ENCODE measurements at places on chromosomes 1 and 21.

DNA sequence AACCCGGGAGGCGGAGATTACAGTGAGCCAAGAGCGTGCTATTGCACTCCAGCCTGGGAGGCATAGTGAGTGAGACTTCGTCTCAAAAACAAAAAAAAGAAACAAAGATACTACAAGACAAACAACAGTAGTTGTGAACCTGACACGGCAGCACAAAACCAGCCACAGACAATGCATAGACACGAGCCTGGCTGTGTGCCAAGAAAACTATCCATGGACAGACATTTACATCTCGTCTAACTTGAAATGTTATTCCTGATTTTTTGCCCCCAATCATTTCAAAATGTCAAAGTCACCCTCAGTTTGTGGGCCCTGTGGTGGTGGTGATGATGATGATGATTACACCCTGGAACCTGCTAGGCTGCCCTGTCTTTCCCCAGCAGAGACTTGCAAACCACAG lies 6.3 kb downstream of the KLHL21 start:
- DNase-seq = no peak

- no peak for DNase-seq
These were observed 63.0 kb downstream of the VCAM1 start for GRCh38 chr1:100782473-100783039.

DNA sequence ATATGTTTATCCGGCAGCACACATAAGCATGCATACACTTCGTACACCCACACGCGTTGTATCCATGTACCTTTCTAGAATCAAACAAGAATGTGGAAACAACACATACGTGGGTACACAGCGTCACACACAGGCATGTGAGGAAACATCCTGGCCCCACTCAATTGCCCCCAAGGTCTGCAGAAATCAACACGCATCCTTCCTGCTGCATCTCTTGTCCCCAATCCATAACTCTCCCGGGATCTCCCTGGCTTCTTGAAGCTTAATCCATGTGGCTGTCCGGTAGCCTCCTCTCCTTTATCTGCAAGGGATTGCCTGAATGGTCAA lies 5.5 kb upstream of the TBX15 start:
- no peak for DNase-seq

- no peak for DNase-seq
These were observed 326.5 kb downstream of the PDE4B start for GRCh38 chr1:66119148-66119547.

- DNase-seq = no peak
These were observed 166.7 kb downstream of the GABPA start for GRCh38 chr21:25901330-25901979.

- no peak for DNase-seq
These were observed 5.0 kb upstream of the PDC start for GRCh38 chr1:186465946-186466345.

DNA sequence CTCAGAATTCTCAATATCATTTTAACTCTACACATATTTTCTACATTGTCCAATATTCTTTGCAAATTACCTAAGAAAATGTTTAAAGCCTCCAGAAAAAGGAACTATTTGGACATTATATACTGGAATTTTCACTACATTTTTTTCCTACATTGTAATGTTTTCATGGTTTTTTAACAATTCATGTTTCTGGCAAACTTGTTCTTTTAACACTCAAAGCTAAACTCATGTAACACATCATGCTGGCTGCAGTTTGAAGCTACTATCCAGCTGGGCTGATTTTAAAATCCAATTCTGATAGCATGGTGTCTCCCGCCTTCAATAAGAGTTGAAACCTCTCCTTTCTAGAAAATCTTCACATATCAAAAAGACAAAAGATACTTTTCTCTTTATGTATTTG lies 52.0 kb downstream of the TGFBR3 start:
- no peak for DNase-seq

GRCh38 chr1:231392389-231393131 lies 29.5 kb downstream of the EGLN1 start:
- DNase-seq = no peak

- DNase-seq = no peak
These were observed 73.1 kb downstream of the VPS13D start for GRCh38 chr1:12302798-12303447.

- DNase-seq = no peak
These were observed 106.0 kb downstream of the DYRK1A start for GRCh38 chr21:37472581-37472980.

DNA sequence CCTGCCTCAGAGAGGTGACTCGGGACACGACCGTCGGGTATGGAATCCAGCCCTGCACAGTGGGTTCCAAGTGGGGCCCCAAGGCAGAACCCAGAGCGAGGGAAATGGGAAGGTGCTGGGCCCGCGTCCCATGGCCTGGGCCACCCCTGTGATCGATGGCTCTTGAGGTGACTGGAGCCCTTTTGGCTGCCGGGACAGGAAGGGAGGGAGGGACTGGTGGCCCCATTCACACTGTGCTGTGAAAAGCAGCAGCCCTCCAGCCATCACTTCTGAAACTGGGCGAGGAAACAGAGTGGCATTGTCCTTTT lies 110.4 kb upstream of the IFFO2 start:
- no peak for DNase-seq

GRCh38 chr1:234260578-234260977 lies 112.7 kb upstream of the COA6 start:
- DNase-seq = no peak

DNA sequence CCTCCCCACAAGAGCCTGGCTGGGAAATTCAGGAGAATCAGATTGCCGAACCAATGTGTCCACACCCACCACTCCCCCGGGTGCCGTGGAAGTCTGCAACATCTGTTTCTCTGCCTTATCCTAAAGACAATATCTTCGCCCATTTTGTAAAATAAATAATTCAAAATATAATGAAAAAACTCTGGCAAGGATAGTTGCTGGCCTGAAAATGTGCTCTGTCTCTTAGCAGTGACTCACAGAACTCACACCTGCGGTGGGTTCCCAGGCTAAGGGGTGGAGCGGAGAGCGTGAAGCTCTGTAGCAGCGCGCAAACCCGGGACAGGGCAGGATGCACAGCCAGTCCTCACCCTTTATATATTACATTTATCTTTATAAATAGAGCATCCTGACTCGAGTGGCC lies 99.9 kb downstream of the COLGALT2 start:
- DNase-seq = no peak

GRCh38 chr1:114002492-114003239 lies 23.4 kb downstream of the OLFML3 start:
- DNase-seq = peak; percentile 59

DNA sequence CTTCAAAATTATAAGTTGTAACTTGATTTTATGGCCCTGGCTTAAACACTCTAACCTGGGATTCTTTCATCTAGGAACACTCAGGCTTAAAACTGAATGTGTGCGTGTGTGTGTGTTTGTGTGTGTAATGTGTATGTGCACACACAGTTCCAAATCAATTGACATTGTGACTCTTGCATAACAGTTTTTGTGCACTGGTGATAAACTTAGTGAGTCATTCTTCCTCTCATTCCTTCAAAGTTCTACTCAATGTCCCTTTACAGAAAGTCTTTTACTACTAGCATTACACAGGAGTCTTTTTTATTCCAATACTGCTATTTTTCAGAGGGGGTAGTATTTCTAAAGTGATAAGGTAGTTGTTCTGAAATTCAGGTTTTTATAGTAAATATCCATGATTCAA lies 943.6 kb downstream of the KCNT2 start:
- peak; percentile 5 for DNase-seq

DNA sequence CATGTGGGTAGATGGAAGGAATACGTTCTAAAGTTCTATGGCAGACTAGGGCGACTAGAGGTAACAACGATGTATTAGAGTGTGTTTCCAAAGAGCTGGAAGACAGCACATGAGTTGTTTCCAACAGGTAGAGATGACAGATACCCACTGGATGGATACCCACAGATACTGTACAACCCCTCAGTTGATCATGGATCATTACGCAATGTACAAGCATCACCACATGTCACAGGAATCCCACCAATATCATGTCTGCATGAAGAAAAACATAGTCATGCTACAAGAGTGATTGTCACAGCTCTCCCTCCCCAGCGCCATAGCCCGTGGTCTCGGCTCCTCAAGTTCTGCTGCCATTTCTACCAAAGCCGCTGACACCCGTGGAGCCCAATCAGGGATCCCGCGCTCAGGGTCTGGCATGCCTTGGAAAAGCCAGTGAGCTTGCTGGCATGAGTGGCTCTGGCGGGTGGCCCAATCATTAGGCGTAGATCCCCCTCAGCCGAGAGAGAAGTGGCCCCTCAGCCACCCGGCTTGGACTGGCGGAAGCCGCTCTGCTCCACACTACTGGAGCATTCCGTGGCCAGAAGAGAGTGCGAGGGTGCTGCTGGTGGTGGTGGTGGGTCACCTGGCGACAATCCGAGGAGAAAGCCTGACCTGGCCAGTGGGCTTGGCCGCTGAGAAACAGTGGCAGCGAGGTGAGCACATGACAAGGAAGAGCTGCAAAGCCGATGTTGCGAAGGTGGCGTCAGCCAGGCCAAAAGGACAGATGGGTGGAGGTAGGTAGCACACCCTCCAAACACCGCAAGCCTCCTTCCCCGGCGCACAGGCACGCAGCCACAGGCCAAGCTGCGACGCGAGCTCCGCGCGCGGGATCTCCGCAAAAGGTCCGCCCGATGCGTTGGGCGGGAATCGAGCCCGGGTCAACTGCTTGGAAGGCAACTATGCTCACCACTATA lies 65.7 kb upstream of the FCGR2A start:
- no peak for DNase-seq

DNA sequence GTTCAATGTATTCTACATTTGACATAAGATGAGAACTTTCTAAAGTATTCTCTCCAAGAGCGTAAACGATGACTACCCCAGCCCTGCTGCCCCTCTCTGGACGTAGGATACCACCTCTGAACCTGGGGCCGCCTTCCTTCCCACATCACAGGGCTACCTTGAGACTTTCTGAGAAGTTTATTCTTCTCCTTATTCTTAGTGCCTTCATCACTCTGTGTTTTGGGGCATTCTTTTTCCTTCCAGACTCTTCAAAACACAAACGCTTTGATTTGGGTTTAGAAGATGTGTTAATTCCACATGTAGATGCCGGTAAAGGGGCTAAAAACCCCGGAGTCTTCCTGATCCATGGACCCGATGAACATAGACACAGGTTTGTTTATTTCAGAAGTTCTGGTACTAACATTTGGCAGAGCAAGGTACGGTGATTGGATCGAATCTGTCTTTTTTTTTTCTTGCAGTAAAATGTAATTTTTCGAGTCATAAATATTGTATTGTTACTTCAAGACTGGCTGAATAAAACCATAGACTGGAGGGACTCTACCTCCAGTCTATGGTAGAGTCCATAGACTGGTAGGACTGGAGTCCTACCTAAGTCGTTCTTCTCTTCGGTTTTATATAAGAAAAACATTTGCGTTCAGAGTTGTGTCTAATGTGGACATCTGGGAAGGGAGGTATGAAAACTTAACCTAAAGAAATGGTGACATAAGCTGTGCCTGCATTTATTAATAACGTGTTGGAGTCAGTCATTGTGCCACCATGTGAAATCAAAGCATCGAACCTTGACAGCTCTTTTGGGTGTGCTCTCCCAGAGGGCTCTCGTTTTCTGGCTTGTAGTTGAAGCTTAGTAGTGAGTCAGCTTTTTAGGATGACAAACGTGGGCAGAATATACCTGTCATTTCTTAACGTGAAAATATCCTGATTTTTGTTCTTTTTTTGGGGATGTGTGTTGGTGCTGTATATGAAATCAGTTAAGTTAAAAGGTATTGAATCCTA lies 1.2 kb downstream of the MAN1A2 start:
- DNase-seq = no peak

DNA sequence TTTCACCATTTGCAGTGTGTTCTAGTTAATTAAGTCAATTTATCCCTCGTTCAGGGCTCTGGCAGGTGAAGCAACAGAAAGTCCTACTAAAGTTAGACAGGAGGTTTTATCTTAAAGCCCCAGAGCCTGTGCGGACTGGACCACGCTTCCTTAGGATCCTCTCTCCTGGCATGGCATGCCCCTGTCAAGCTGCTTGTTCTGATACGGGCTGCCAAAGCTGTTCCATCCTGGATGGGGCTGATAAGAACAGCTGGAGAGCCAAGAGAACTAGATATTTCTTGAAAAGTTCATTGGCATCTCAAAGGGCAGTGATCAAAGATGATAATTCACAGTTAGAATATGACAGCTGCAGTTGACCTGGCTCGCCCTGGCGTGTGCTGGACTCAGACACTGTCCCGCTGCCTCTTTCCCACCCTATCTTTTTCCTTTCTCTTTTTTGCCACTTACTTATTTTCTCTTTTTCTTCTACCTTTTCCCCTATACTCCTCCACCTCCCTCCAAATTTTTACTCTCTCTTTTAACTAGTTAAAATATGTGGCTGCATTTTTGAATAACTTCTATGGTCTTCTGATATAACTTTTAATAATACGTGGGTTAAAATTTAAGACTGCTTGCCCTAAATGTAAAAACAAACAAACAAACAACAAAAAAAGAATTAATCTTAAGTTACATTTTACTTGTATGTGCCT lies 96.7 kb downstream of the ABCA4 start:
- DNase-seq = no peak

- DNase-seq = no peak
These were observed 641.1 kb upstream of the B3GALT2 start for GRCh38 chr1:193827516-193827915.

GRCh38 chr1:153609585-153609907 lies 3.4 kb downstream of the S100A16 start:
- no peak for DNase-seq

DNA sequence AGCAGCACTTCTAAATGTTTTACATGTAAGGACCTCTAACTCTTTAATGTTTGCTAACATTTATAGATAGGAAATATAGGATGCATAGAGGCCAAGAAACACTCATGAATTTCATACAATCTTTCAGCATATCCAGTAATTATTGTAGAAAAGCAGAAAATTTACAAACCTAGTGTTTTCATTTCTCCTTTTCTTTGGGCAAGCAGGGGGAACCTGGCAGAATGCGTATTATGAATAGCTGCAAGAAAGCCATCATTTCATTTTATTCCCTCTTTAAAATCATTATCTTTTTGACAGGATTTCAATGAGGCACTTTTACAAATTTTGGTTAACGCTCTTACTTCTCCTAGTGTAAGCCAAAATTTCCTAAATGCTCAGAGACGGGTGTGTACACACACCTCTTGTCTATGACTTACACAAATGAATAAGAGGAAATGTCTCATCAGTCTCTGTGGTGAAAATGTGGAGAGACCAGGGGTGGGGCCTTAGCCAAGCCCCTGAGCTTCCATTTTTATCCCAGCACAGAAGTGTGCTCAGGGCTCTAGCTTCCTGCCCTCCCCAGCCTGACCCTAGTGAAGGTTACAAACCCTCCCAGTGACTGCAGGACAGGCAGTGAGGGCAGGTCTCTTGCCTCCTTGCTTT lies 91.6 kb downstream of the LRRC8C start:
- no peak for DNase-seq

DNA sequence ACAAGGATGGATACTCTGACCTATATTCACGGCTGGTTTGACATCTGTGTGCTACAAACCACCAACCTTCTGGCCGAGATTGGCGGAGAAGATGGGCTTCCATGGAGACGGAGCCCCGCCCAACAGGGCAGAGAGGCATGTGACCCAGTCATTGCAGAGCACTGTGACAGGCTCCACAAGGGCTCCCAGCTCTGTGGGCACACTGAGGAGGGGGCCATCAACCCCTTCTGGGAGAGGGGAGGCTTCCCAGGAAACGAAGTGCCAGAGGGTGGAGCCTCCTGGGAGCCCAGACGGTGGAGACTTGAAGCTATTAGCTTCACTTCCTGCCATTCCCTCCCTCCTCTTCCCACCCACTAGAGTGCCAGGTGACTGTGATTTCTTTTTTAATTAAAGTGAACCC lies 71.6 kb upstream of the IFFO2 start:
- no peak for DNase-seq

- DNase-seq = no peak
These were observed 3.2 kb downstream of the MYBPH start for GRCh38 chr1:203172184-203173010.

All from fibroblast of skin of left biceps (primary cell).